EL (cell line): ENCODE measurements at places on chromosomes 6 and 20.

GRCh38 chr6:149919834-149920225, 3.1 kb downstream of the RAET1G start:
- DNase-seq, result no peak

GRCh38 chr6:16947375-16948015, 154.4 kb upstream of the STMND1 start:
- DNase-seq, result peak; percentile 93

DNA sequence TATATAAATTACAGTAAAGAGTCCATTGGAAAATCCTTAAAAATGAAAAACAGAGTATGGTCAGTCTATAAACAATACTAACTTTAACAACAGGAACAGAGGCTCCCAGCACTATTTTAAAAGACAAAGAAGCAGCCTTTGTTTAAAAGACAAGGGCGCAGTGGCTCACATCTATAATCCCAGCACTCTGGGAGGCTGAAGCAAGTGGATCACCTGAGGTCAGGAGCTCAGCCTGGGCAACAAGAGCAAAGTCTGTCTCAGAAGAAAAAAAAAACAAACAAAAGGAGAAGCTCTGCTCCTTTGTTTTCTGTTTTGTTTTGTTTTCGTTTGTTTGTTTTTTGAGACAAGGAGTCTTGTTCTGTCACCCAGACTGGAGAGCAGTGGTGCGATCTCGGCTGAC, 89.4 kb downstream of the DTNBP1 start:
- no peak for DNase-seq

GRCh38 chr6:100246206-100246605, 218.5 kb downstream of the SIM1 start:
- peak; percentile 23 for DNase-seq

DNA sequence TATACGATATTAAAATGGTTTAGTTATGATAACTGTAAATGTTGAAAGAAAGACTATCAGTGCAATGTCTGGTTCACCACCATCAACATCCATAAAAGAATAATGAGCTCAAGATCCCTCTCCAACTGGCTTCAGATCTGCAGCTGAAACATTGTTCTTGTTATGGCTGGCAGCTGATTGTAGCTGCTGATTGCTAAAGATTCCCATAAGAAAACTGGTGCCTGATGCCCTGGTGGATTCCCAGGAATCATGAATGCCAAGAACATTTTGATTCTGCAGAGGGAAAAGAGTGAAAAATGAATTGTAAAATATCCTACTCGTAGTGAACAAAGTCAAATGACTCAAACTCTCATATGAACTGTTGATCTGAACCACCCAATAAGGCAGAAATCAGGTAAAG, 1160.2 kb downstream of the EPHA7 start:
- DNase-seq, result no peak

DNA sequence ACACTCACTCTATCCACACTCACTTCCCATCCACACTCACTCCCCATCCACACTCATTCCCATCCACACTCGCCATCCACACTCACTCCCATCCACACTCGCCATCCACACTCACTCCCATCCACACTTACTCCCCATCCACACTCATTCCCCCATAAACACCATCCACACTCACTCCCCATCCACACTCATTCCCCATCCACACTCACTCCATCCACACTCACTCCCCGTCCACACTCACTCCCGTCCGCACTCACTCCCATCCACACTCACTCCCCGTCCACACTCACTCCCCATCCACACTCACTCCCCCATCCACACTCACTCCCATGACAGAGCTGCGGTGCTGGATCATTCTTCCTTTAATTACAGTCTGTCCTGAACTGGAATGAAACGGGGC, 17.1 kb downstream of the THBS2 start:
- DNase-seq, result no peak

DNA sequence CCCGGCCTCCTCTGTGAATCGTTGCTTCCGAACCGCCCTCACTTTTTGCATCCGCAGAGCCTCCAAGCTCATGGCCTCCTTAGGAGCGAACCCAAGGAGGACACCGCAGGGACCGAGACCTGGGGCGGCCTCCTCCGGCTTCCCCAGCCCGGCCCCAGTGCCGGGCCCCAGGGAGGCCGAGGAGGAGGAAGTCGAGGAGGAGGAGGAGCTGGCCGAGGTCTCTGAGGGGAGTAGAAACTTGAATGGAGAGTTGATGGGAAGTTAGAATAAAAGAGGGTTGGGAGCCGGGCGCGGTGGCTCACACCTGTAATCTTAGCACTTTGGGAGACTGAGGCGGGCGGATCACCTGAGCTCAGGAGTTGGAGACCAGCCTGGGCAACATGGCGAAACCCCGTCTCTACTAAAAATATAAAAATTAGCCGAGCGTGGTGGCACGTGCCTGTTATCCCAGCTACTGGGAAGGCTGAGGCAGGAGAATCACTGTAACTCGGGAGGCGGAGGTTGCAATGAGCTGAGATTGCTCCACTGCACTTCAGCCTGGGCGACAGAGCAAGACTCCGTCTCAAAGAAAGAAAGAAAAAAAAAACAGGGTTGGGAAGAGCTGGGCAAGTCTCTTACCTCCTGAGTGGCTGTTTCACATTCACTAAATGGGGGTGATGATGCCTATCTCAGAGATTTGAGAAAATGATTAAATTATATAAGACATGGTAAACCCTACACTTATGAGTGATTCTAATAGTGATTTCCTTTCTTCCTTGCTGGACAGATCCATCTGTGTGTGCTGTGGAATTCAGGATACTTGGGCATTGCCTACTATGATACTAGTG, 805 bp downstream of the MSH5 start:
- DNase-seq, result no peak

GRCh38 chr6:107803957-107804356, 20.2 kb downstream of the SCML4 start:
- DNase-seq, result no peak

- DNase-seq, result no peak
Observed at GRCh38 chr6:17638212-17638715, 38.2 kb downstream of the FAM8A1 start.

GRCh38 chr6:45156075-45156474, 172.1 kb upstream of the RUNX2 start:
- no peak for DNase-seq
